ENCODE measurements at places on chromosomes 5 and 9.

DNA sequence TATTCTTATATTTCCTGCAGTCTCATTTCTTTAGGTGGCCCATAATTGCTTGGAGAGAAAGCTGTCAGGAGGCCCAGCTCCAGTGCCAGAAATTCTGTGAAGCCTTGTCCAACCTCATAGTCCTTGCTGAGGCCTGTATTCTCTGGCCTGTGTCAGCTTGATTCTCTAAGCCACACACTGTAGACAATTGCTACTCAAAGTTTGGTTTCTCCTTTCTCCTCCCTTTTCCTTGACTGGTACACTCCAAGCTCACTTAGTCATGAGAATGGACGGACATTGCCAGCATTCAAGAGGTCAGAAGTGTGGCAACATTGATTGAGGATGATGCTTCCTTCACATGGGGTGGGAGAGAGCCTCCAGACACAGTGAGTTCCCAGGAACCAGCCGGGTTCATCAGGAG is 71.3 kb upstream of the CXCL14 start:
- no peak for DNase-seq

DNA sequence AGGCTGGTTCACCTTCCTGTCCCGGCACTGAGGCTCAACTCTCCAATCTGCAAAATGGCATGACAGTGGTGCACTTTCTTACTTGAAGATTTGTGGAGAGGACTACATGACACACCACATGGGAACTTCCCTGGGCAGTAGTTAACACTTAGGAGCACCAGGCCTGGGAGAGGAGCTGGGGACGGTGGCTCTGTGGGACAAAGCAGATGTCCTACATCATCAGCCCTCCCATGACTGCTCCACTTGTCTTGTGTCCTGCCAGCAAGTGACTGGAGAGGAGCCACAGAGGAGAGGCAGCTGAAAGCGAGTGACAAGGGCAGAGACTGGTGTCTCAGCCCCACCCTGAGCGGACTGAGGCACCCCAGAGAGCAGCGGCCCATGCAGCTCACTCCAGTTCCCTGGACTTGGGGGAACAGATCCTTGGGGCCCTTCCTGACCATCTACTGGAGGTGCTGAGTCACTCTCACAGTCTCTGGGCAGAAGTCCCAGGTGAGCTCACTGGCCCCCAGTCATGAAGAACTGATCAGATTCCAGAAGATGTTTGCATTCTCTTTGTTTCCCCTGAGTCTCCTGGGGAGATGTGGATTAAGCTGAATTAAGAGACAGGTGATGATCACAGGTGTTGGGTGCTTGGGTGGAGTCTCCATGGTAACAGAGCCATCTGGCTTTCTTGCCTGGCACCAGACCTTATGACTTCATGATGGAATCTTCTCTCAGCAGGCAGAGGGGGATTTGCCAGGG is 13.2 kb upstream of the SLC25A48 start:
- DNase-seq = no peak

- DNase-seq = no peak
Observed at GRCh38 chr9:134324359-134325095, 1.7 kb upstream of the RXRA start.

DNA sequence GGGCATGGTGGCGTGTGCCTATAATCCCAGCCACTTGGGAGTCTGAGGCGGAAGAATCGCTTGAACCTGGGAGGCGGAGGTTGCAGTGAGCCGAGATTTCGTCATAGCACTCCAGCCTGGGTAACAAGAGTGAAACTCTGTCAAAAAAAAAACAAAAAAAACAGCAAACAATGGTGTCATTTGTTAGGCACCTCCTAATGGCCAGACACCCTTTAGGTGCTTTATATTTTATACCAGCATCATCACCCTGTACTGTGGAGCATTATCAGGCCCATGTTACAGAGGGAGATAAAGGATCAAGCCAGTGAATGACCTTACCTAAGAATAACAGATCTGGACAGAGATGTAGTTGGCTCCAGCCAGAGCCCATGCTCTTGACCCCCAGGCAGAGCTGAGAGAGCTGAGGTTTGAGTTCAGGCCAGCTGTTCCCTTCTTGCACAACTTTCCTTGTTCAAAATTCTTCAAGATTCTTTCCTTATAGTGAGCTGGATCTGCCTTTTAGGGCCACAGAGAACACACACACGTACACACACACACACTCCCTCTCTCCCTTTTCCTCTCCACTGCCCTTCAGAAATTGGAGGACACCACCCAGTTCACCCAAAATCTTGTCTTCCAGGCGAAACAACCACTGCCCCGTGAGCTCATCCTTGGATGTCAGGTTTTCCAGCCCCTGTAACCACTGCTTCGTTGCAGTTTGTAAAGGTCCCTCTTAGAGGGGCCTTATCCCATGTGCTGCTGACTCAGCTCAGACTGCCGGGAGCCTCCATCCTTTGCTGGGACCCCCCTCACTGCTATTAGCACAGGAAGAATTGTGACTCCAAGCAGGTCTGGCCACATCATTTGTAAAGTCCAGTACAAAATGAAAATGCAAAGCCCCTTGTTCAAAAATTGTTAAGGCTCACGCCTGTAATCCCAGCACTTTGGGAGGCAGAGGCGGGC is 10.4 kb upstream of the PTGES start:
- no peak for DNase-seq

DNA sequence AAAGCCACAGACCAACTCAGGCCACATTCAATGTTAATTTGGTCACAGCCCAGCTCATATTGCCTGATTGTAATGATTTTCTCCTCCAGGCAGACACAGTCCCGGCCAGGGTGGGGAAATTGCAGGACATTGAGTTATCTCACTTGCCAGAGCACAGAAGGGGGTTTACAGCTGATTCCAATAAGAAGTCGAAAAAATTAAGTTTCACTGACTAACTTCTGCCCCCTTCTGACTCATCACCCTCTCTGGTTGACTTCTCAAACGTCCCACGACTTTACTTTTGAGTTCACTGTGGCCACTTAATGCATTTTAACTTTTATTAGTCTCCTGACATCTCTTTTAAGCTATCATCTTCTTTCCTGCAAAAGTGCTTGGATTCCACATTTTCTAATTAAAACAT is 321.4 kb upstream of the WWC1 start:
- no peak for DNase-seq

DNA sequence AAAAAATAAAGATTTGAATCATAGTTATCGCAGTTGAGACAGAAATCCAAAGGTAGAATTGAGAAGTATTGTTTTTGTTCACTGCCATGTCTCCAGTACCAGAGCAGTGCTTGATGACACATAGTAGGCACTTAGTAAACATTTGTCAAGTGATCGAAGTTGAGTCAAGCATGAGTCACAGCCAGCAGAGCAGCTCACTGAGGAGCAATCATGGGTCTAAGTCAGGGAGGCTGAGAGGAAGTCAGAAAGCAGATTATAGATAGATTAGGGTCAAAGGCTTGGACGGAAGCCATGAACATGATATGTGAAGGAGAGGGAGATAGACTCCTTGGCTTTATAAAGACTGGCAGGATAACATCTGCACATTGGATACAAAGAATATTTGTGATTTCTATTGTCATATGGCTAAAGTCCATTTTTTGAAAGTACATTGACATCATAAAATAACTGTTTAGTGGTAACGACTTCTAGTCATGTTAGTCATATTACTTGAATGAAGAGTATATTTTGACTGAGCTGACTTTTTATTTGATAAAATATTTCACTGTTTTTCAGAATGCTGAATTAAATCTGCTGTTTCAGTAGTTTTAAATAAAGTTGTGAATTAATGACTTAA is 168.5 kb downstream of the RAB3C start:
- DNase-seq = no peak

GRCh38 chr5:149013796-149014195 is 49.1 kb downstream of the SH3TC2 start:
- DNase-seq = no peak

DNA sequence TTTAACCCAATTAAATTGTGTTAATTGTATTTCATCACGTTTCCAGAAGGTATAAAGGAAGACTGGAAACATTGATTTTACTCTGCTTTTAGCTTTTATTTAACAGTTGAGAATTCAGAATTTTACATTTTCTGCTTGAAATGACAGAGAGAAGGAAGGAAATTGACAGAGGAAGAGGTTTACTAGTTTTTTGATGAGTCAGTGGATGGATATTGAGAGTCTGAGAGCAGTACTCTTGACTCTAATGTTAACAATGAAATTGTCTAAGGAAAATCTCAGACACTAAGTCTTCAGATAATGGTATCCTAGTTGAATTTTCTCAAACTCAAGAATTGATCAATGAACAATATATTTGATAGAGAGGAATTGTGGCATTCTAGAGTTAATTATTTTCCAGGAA is 60.6 kb downstream of the IPO11 start:
- no peak for DNase-seq

DNA sequence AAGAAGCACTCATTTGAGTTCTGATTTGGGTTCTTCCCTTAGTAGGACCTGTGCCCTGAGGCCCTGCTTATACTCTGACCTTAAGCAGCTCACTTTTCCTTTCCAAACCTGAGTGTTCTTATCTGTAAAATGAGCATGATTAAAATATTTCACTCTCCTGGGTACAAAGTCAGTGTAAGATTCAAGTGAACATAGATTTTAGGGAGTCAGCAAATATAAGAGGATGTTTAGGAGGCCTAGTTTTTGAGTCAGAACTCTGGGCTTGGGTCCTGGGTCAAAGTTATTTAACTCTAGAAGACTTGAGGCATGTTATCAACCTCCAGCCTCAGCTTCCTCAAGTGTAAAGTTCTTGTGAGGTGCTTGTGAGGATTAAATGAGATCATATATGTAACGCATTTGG is 8.7 kb upstream of the SPARC start:
- DNase-seq = no peak

- no peak for DNase-seq
Observed at GRCh38 chr5:122501089-122501435, 189.0 kb downstream of the SNCAIP start.

DNA sequence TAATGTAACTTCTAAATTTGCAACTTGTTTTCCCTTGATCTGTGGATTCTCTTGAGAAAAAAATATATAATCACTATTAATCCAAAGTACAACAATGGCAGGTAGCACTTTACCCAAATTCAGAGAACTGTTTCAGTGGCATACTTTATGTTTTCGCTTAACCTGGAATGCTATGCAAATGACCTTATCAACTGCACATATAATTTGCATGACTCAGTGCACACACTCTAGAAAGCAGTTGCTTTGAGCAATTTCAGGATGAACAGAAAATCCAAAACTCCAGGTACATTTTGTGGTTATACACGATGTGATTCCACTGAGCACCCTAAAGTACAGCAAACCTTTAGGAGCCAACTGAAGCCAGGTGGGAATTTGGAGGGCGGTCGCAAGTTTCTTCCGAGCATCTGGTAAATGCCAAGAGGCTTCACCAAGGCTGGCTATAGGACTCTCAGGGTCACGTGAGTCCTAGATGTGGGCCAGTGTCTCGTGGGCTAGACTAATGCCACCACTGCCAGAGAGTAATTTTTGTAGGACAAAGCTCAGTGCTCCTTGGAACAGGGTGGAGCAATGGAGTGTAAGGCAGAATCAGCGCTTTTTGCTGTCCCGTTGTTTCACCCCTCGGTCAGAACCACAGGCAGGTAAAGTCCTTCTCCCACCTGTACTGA is 37.3 kb downstream of the DMGDH start:
- DNase-seq = no peak
